SHP77 treated with DMSO at 0.1 percent for 48 hours (cell line): ENCODE measurements at places on chromosomes 7 and 10.

GRCh38 chr7:64544010-64544409 lies 18.9 kb downstream of the ZNF680 start:
- DNase-seq = no peak

DNA sequence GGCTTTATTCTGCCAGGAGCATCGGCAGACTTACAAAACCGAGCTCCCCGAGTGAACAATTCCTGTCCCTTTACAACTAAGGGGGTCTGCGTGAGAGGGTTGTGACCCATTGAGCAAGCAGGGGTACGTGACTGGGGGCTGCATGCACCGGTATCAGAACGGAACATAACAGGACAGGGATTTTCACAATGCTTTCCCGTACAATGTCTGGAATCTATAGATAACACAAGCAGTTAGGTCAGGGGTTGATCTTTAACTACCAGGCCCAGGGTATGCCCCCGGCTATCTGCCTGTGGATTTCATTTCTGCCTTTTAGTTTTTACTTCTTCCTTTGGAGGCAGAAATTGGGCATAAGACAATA lies 38.1 kb upstream of the GSDME start:
- no peak for DNase-seq

GRCh38 chr7:142813226-142813625 lies 41.6 kb upstream of the EPHB6 start:
- DNase-seq = no peak

GRCh38 chr7:136370137-136370536 lies 393.0 kb upstream of the MTPN start:
- DNase-seq = no peak

DNA sequence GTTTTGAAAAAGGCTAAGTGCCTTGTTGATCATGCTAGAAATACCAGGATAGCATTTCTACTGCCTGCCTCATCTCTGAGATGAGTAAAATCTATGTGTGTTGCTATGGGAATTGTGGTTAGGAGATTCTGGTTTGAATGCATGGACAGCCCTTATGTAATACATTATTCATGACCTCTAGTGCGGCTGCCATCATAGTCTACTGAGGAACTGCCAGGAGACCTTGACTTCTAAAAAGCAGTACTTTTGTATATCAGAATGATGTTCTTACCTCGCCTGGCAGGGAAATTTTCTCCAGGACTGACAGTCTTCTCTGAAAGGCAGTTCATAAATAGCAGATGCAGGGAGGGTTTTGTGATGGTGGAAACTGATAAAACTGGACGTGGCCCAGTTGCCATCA lies 248.5 kb downstream of the NSUN6 start:
- no peak for DNase-seq

- no peak for DNase-seq
Measured at GRCh38 chr7:11570205-11570604, 261.8 kb downstream of the THSD7A start.
